Activated gamma-delta T cell (primary cell): ENCODE measurements at places on chromosomes 2 and 18.

GRCh38 chr2:240310201-240310600 is 125.3 kb upstream of the GPC1 start:
- DNase-seq: no peak

- DNase-seq: no peak
Measured at GRCh38 chr2:157874348-157874747, 1.8 kb downstream of the ACVR1 start.

DNA sequence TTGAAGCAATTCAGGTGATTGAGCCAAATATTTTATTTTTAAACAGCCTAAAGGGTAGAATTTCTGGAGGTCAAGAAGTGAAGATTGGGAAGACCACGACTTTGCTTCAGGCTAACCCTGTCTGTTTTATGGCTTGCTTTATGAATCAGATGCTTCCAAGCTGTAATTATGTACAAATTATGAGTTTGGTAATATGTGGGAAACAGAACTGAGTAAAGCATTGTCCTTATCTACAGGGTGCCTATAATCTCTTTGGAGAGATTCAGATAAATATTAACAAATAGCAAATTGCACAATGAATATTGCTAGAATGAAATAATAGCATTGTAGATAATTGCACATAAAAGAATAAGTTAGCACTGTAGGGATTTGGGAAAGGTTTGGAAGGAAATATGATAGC is 539.4 kb upstream of the CDH2 start:
- no peak for DNase-seq

GRCh38 chr18:11574545-11574944 is 34.9 kb upstream of the SLC35G4 start:
- no peak for DNase-seq

GRCh38 chr2:26072925-26073768 is 39.3 kb downstream of the RAB10 start:
- no peak for DNase-seq

- no peak for DNase-seq
Measured at GRCh38 chr2:134790487-134790886, 47.9 kb upstream of the ACMSD start.

- DNase-seq: no peak
Measured at GRCh38 chr18:79986726-79987125, 1.6 kb downstream of the TXNL4A start.

GRCh38 chr2:207137596-207138337 is 28.0 kb downstream of the KLF7 start:
- no peak for DNase-seq

- no peak for DNase-seq
Measured at GRCh38 chr2:14634489-14635390, 2.2 kb downstream of the LRATD1 start.

- DNase-seq: no peak
Measured at GRCh38 chr2:229927817-229928321, 5.6 kb downstream of the FBXO36 start.

GRCh38 chr2:15651367-15651727 is 59.7 kb downstream of the DDX1 start:
- no peak for DNase-seq

GRCh38 chr2:86466306-86466705 is 25.1 kb downstream of the KDM3A start:
- no peak for DNase-seq

DNA sequence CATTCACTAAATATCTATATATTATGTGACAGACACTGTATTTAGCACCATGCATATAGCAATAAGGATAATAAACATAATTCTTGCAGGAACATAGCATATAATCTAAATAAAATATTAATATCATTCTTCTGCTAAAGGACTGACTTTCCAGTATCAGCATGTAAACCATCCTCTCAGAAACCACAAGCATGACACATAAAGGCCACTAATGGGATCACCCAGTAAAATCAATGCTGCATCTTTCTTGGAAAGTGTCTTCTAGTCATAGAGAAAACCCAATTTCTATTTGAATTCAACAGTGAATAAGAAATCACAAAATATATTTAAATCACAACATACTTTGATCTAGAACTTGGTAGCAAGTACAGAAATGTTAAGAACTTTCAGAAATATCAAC is 5.8 kb upstream of the LRP1B start:
- no peak for DNase-seq

- no peak for DNase-seq
Measured at GRCh38 chr2:133241224-133241571, 327.1 kb downstream of the NCKAP5 start.

- DNase-seq: no peak
Measured at GRCh38 chr18:45628979-45629958, 14.0 kb downstream of the SLC14A2 start.

DNA sequence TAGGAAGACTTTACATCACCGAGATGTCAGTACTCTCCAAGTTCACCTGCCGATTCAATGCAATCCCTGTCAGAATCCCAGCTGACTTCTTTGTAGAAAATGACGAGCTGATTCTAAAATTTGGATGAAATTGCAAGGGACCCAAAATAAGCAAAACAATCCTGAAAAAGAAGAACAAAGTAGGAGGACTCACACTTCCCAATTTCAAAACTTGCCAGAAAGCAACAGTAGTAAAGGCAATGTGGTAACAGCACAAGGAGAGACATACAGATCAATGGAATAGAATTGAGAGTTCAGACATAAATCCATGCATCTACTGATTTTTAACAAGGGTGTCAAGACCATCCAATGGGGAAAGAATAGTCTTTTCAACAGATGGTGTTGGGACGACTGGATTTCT is 52.2 kb downstream of the SMAD7 start:
- DNase-seq: no peak

GRCh38 chr2:203781151-203781550 is 74.7 kb downstream of the CD28 start:
- DNase-seq: no peak

GRCh38 chr2:12678186-12678585 is 38.5 kb upstream of the TRIB2 start:
- no peak for DNase-seq

GRCh38 chr18:59437851-59438569 is 78.9 kb upstream of the LMAN1 start:
- DNase-seq: no peak

DNA sequence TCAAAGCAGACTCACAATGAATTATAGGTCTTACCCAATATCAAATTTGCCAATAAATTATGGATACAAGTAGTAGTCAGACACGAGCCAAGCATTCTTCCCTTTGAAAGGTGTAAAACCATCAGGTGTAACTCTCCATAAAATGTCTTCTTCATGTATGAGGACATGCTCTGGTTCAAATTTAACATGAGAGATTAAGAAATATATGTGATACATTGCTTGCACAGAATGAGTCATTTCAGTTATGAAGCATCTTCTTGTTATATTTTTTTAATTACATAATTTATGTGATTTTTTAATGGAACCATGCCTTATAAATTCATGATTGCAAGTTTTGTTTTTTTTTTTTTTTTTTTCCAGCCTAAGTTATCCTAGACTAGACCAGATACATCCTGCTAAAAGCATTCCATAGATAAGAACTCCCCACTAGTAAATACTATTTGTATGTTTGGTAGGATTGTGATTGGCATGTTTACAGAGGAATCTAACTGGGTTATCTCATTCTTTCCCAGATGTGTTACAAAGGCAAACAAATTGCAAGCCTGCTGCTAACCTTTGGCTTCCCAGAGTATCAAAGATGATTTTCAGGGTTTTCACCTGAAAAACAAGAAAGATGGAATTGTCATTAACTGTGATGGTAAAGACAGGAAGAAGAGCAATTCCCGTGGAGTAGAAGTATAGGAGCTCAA is 621.9 kb downstream of the XIRP2 start:
- no peak for DNase-seq

DNA sequence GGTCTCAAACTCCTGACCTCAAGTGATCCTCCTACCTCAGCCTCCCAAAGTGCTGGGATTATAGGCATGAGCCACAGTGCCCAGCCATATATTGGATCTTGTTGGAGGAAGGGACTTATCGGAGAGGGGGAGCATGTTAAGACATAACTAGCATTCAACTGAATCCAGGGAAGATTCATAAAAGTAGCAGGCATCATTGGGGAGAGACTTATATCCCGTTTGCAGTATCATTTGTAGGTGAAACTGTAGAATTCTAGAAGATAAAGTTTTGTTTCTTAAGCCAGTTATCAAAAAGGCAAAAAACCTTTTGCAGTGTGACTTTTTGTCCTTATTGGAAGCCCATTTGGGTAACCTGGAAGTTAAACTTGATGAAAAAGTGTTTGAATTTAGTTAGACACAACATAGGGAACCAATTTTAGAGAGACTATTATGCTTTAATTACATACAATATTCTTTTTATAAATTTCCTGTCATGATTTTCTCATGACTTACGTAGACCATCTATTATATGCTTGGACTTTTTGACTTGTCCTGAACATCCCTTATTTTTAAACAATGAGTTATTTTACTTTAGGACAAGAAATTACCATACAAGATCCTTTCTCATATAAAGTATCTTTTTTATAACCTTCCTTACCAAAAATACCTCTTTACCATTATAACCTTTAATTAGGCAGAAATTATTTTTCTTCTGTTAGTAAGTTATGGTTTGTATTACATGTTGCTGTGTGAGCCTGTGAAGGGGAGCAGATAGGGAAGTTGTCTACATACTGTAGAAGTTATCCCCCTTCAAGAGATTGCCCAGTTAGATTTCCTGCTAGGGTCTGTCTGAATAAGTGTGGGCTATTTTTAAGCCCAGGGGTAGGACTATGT is 20.3 kb downstream of the RAB3GAP1 start:
- no peak for DNase-seq

- no peak for DNase-seq
Measured at GRCh38 chr18:45728336-45729010, 4.5 kb downstream of the SLC14A1 start.

DNA sequence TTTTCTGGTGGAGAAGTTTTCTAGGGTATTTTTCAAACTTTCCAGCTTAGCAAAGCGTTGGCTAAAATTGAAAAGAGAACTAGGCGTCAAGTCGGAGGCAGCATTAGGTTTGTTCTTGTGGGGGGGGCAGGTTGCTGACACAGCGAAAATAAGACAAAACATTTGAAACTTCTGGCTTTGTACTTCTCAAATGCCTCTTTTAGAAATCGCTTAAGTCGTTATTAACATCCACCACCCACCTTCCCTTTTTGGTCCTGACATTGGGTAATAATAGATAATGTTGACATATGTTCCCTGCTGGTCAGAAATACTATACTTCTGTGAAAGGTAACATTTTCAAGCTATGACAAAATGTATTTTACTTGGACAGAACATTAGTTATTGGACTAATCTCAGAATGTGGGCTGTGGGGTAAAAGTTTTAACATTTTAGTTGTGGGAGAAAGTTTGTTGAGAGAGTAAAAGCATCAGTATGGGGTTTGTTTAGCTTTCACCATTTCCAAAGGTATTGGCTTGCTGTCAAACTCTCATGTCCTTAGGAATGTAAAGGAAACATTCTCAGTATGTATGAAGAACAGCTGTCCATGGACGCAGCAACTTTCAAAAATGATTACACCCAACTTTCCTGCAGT is 88.1 kb upstream of the ZEB2 start:
- no peak for DNase-seq

GRCh38 chr2:100653449-100654035 is 90.7 kb downstream of the PDCL3 start:
- no peak for DNase-seq

GRCh38 chr2:54912893-54913292 is 137.4 kb downstream of the RTN4 start:
- no peak for DNase-seq

- no peak for DNase-seq
Measured at GRCh38 chr2:28590496-28591301, 94.8 kb downstream of the PLB1 start.

DNA sequence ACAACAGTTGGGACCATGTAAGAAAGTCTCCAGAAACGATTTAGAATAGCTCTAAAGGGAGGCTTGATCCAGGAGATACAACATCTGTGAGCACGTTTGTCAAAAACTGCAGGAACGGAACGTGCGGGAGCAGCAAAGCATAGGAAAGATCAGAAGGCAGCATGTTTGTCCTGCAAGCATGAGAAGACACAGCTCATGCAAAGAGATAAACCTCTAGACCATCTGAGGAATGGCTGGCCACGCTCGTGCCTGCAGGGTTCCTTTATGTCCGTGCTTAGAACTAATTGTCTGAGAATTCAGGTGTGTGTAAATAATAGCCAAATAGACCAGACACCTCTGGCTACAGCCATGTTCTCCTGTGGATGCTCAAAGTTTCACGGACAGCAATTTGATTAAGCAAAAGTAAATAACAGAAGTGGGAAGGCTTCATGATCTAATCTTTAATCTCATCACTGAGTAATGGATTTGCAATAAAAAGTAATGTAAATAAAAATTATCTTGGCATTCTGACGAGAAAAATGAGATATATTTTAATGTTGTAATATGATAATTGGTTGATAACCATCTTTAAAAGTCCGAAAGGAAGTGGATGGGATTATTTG is 534.8 kb upstream of the CDH7 start:
- DNase-seq: no peak
